Activated T-cell treated with anti-CD3 and anti-CD28 coated beads, Interleukin-2, amount 50 U/mL, for 72 hours (primary cell): ENCODE measurements at places on chromosomes 11 and 22. TPM values are rescaled to one million over a fixed set of nuclear protein-coding genes. Genes with fewer than 3 reads are reported as not detected.

The BET1L gene
- total RNA-seq, result 64.6 TPM

DNA sequence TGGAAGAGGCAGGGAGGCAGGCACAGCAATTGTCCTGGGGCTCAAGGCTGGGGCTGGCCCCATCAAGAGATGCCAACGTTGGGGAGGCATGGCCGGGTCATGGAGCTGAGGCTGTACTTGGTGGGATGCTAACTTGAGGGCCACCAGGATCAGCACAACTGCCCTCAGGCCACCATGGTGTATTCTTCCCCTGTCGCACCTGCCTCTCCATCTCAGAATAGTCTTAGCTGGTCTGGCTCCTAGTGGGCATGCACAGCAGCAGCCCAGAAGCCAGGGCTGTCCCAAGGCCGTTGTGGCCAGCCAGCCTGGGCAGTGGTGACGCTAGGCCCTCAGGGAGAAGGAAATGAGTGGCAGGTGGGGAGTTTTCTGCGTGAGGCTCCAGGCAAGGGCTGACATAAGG, 91.3 kb downstream of the DHCR7 start:
- no peak for DNase-seq

GRCh38 chr22:34808618-34809017, 257.3 kb upstream of the ISX start:
- DNase-seq, result no peak

DNA sequence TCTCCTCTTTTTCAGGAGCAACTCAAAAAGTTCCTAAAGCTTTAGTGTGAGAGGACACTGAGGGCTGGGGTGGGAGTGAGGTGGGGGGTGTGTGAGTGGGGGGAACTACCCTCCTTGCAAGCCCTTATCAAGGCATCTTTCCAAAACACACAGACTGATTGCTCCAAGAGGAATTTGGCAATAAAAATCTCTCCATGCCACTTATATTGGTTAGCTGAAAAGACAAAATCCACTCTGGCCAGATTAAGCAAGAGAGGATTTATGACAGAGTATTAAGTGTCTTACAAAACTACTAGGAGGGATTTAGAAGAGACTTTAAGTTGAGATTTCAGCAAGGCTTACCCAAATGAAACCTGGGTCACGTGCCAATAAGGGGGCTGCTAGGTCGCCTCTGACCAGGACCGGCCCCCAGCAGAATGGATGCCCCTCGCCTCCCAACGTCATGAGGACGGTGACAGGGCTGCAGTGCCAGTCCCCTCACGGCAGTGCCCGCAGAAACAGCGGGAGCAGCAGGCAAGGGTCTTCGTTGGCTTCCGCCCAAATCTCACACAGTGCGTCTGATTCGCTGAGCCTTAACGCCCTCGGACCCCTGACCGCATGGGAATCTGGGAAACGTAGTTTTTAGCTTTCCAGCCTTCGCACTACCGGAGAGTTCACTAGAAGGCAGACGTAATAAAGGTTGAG, 22.1 kb upstream of the CTR9 start:
- DNase-seq, result no peak

The APOL5 gene
- not detected for total RNA-seq

GRCh38 chr11:134181707-134182106, 42.1 kb downstream of the NCAPD3 start:
- DNase-seq, result no peak

GRCh38 chr11:119322360-119322739, 5.4 kb upstream of the MCAM start:
- DNase-seq, result no peak

The RIMBP3C gene
- total RNA-seq, result 0.19 TPM

The XKR3 gene
- 0.23 TPM for total RNA-seq

The OR51B2 gene
- total RNA-seq, result not detected

The ALG9 gene
- 46.1 TPM for total RNA-seq

DNA sequence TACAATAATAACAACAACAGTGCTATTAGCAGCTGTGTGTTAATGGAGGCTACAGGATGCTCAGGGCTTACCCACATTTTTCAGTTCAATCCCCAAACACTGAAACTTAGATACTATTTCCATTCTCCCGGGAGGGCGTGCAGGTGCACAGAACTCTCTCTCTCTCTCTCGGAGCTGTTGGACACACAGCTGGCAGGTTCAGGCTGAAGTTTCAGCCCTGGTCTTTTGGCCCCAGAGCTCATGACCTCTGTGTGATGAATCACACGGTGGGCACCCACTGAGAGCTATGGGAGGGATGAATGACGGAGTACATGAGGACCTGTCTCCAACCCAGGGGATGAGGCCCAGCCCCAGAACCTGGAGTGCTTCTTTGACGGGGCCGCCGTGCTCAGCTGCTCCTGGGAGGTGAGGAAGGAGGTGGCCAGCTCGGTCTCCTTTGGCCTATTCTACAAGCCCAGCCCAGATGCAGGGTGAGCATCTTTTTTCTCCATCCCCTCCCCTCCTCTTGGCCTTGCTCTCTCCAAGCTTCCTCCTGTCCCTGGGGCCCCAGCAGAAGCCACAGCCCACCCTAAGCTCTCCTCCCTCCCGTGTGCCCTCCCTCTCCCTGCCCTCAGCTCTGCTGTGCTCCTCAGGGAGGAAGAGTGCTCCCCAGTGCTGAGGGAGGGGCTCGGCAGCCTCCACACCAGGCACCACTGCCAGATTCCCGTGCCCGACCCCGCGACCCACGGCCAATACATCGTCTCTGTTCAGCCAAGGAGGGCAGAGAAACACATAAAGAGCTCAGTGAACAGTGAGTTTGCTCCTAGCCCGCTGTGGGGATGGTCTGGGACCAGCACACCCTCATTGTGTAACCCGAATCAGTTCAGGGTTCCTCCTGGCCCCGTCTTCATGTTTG, 16.9 kb downstream of the CSF2RB start:
- no peak for DNase-seq

GRCh38 chr11:119985551-119985950, 152.4 kb downstream of the TRIM29 start:
- DNase-seq, result no peak

DNA sequence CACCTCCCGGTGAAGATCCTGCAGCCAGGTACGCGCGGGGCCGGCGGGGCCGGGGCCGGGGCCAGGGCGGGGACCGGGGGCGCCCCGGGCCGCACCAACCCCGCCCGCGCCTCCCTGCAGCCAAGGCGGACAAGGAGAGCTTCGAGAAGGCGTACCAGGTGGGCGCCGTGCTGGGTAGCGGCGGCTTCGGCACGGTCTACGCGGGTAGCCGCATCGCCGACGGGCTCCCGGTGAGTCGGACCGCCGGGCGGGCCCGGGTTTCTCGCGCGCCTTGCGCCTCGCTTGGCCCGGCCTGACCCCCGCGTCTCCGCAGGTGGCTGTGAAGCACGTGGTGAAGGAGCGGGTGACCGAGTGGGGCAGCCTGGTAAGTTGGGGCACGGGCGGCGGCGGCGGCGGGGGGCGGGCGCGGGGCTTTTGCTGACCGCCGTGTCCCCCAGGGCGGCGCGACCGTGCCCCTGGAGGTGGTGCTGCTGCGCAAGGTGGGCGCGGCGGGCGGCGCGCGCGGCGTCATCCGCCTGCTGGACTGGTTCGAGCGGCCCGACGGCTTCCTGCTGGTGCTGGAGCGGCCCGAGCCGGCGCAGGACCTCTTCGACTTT, 531 bp downstream of the PIM3 start:
- peak; percentile 53 for DNase-seq
